ENCODE measurements at places on chromosomes 6 and 20.
A peak's percentile ranks its signal among the peaks of the same experiment; 100 is the strongest.

DNA sequence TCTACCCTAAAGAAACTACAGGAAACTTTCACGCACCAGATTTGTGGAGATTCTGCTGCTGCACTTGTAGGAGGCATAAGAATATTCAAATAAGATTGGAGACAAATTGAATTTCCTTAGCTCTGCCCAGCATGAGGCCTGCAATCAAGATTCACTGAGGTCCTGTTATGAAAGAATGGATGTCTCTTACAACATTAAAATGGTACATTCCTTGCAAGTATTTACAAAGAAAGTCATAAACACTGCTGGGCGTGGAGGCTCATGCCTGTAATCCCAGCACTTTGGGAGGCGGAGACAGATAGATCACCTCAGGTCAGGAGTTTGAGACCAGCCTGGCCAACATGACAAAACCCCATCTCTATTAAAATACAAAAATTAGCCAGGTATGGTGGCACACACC, 74.0 kb upstream of the MAP3K4 start:
- no peak for DNase-seq

DNA sequence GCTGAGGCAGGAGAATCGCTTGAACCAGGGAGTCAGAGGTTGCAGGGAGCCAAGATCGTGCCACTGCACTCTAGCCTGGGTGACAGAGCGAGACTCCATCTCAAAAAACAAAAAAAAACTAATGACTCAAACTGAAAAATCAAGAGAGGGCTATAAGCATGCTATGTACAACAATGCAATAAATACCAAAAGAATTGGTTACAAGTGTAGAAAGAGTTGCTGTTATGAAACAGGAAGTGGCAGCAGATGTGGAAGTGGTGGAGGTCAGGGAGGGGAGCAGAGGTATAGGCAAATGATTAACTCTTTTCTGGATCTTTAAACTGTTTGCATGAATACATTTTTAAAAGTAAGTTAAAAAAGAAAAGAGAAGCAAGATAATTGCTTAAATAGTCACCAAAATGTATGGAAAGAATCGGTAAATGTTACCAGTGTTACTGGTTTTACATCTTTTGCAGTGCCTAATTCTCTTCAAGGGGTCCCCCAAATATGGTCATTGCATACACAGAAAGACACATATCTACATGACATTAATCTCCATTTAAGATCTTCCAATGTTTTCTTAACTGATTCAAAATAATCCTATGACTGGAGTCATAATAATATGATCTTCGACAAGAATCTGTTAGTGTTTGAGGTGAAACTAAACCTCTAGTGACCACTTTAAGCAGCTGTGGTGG, 15.0 kb downstream of the CALHM6 start:
- DNase-seq, result no peak

DNA sequence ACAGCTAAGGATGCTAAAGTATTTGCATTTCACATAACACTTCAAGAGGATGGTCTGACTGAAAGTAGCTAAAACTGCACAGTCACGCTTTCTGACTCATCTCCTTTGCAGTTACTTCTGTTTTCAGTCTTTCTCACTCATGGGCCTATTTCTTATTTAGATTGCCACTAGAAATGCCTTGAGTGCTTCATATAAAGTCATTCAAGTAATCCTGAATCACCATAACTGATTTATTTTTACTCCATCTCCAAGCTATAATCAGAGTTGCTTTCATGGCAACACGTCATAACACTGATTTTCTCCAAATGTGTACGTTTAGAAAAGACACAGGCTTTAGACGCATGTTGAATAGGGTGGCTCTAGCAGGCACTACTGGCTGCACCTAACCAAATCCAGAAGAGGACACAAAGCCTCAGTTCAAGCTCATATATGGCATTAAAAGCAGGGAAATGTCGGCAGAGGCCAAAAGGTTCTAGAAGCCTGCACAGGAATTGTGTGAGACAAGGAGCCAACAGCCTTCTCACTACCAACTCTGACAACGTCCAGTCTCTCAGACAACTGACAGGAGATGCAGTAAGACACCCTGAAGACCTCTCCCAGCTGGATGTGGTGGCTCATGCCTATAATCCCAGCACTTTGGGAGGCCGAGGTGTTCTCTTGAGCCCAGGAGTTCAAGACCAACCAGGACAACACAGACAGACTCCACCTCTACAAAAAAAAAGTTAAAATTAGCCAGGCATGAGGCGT, 64.1 kb upstream of the BEND6 start:
- DNase-seq, result no peak

GRCh38 chr20:8385247-8385646, 253.2 kb downstream of the PLCB1 start:
- DNase-seq, result peak; percentile 61

GRCh38 chr6:14143305-14143704, 25.7 kb downstream of the CD83 start:
- DNase-seq, result no peak

DNA sequence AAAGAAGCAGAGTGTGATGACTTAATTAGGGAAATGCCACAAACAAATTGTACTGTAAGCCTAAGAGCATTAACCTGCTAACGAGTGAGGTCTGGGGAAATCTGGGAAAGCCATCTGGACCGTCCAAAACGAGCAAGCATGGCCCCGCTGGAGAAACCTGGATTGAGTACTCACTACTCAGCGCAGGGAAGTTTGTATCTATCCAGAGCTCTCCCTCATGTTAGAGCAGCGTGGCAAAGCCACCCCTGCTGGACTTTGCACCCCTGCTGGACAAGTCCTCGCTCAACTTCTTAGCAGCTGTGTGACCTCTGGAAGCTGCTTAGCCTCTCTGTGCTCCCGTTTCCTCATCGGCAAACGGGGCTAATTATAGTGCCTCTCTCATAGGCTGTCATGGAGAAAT, 37.3 kb downstream of the PSMG4 start:
- no peak for DNase-seq

GRCh38 chr6:28977341-28978132, 27.6 kb downstream of the ZNF311 start:
- DNase-seq, result no peak

GRCh38 chr20:53023732-53024520, 51.8 kb downstream of the TSHZ2 start:
- no peak for DNase-seq

GRCh38 chr6:32883789-32884188, 29.8 kb downstream of the PSMB9 start:
- DNase-seq, result no peak
